SW 1271 (cell line): ENCODE measurements at places on chromosomes 11 and 22.

DNA sequence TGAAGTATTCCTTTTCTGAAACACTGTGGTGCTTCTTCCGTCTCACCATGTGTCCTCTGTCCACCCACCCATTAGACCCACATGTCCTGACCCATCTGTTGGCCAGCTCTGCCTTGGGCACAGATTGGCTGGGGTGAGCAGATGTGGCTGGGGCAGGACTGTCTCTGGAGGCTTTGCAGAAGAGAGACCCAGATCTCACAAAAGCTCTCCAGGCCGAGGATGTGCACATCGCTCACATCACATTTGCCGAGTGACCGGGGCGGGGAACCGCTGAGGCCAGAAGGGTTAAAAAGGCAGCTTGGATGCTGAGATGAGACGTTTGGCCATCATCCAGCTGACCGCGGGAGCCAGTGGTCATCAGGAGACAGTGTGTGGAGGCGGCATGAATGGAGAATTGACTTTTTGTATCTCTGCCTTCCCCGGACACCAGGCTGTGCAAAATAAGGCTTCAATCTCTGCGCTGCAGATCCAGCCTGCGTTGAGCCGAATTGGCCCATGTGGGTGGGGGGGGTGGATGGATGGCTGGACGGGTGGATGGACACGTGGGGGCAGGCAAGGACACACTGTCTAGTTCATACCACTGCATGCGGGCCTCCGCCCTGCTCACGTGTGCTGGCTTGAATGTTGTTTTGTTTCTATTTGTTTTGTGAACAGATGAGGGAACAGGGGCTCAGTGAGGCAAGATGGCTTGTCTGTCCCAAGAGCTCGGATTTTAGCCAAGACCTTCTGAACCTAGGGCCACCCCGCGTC, 6.1 kb downstream of the IFITM10 start:
- DNase-seq = no peak

- DNase-seq = no peak
These were observed 32.7 kb upstream of the PARVG start for GRCh38 chr22:44147821-44148574.

GRCh38 chr11:102360681-102361080, 13.7 kb downstream of the BIRC2 start:
- DNase-seq = no peak

- no peak for DNase-seq
These were observed 87.8 kb upstream of the CRYBB3 start for GRCh38 chr22:25111579-25112517.

DNA sequence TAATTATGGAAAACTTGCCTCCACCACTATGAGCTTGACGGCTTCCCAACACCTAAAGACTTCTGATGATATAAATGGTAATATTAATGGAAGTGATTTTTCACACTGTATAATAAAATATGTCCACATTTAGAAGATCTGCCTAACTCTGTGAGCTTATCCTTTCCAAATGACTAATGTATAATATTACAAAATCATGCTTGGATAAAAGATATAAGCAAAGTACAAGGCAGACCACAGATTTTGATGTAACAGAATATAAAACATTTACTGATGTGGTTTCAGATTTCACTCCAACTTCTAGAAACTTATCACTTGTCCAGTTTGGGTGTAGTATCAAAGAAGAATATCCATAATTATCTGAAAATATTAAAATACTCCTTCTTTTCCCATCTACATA, 36.9 kb downstream of the GALNT18 start:
- DNase-seq = no peak

DNA sequence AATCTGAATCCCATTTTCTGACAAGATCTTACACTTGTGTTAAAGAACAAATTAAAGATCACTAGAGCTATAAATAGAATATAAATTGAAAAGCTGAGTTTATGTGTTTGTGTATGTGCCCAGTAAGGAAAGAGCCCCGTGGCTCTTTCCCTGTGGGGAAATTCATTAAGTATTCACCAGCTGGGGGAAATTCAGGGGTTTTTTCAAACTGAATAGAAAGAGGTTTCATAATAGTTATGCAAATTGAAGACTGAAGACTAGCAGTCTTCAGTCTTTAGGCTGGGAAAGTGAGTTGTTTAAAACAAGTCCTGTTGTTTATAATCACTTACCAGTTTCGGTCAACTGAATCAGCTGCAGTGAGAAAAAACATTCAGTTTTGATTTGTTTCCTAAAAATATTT, 11.3 kb upstream of the MS4A7 start:
- no peak for DNase-seq

DNA sequence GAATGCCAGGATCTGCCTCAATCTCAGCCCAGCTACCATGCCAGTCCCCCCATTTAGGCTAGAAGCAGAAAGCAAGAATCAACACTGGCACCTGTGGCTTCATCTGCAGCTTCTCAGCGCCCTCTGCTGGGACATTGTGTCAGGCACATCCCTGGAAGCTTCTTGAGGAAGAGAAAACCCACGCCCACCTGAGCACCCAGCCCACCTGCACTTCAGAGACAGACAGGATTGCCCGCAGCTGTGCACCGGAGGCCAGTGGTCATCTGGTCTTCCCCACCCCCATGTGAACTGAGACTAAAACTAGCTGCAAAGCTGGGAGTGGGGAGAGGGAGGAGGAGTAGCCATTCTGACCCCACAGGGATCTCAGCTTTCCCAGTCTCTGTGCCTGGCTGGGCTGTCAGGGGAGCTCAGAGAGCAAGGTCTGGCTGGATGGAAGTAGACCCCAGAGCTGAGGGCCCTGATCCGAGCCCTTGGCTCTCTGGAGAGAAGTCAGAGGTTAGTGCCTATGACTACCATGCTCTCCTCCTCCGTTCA, 66.8 kb downstream of the FEZ1 start:
- peak; percentile 50 for DNase-seq

DNA sequence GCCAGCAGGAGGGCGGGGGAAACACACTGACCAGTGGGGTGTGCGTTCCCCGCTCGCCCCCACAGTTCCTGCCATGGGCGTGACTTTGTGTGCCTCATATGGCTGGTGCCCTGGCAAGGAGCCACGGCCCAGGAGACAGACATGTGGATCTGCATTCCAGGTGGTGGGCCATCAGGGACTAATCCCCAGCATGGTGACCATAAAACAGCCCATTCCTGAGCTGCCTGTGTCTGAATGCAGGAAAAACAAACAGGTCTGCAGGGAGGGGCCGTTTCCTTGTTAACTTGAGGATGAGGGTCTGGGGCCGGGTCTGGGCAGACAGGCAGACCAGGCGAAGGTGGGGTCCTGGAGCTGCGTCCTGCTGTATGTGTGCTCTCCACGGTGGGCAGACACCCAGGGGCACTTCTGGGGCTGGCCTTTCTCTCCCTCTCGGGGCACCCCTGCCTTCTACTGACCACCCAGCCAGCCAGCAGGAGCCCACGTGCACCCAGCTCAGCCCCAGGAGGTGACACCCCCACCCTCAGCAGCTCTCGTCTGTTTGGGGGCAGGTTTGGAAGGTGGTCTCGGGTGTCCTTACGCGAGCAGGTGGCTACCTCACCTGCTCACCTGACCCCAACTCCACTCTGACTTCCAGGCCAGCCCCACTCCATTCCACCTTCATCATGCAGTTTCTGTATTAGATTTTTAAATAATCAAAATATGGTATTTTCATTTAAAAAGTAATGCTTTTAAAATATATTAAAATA, 120.3 kb downstream of the KCNQ1OT1 start:
- DNase-seq = no peak

DNA sequence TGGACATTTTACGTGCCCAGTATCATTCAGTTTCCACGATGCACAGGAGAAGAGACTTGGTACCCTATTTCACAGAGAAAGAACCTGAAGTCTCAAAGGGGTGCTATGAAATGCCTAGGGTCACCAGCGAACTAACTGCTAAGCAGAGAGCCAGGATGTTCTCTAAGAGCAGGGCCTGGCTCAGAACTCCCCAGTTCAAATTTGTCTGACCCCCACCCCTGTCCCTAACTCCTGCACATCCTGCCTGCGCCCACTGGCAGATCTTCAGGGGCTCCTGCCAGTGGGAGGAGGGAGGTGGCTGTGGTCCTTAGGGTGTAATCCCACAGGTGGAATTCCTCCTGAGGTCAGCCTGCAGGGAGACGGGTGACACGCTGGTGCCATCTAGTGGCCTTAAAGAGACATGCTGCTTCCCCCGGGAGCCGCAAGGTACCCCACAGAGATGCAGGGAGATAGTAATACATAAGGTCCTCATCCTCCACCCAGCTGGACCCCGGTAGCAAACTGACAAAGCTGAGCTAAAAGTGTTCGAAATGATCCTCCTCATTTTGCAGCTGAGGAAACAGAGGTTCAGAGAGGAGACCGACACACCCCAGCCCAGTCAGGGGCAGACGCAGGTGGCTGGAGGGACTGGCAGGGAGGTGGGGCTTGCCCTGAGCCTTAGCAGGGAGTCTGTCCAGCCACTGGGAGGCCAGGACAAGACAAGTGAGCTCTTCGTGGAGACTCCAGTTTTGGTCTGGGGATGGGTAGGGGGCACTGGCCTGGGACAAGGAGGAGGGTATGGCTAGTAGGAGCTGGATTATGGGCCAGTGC, 34.1 kb downstream of the MB start:
- no peak for DNase-seq

DNA sequence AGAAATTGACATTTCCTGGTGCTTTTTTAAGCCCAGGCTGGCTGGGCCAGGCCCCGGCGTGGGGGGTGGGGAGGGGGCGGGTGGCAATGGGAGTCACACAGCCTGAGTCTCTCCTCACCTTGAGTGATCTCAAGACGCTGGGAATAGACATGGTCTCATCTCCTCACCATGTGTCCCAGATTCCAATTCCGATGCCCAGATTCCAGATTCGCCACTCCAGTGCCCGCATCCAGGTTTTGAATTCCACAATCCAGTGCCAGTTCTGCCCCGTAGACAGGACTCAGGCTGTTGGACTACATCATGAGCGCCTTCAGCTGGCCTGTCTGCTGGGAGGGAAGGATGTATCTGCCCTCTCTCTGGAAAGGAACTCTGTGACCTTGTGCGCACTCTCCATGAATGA, 19.1 kb downstream of the KCNC1 start:
- DNase-seq = no peak

- DNase-seq = no peak
These were observed 47.6 kb upstream of the KCNQ1OT1 start for GRCh38 chr11:2747248-2748027.

DNA sequence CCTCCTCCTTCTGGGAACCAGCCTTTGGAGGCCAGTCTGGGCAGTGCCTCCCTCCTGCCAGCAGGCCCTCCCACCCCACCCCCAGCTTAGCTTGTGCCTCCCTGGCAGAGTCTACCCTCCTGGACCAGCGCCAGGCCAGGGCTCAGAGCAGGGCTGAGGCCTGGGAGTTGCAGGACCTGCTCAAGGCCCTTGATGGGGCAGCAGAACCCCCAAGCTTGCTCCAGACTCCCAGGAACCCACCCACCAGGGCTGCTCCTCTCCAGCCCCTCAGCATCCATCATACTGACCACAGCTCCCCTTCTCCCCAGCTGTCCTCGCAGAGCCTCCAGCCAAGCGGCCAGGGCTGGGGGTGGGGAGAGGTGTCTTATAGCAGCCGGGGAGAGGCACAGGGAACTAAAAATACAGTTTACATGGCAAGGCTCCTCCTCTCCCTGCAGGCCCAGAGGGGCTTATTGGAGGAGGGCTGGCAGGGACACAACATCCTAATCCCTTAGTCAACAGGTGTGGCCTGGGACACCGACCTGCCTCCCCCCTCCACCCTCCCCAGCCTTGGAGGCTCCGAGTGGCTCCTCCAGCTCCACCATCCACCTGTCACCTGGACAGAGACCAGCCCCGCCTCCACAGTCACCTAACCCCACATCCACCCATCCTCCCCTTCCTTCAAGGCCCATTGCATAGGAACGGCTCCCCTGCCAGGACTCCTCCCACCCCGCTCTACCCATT, 5.2 kb upstream of the MB start:
- no peak for DNase-seq

- DNase-seq = no peak
These were observed 53.5 kb downstream of the MCAM start for GRCh38 chr11:119263352-119263940.

GRCh38 chr11:13043912-13044628, 35.0 kb downstream of the RASSF10 start:
- DNase-seq = no peak

DNA sequence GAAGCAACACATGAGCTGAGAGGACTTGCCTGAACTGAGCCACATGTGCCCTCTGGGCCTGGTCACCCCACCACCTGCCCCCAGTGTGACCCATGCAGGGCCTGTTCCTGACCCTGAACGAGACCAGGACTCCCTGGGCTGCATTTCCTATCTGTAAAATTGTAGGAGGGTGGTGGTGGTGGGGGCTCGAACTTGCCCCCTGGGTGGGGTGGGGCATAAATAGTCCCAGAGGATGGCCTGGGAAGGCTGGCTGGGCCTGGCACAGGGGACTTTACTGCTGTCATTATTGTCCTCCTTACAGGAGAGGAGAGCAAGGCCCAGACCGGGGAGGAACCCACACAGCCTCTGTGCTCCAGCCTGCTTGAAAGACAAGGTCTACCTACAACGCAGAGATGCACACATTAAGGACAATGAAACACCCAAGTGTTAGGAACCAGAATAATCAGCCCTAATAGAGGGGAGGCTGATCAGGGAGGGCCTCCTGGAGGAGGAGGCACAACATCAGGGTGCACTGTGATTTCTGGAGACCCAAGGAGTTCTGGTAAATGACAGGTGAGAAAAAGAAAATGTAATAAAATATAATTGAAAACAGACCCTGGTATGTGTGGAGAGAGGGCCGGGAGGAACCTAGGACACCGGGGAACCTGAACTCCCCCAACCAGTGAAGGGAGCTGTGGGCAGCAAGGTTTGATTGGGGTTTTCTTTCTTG, 2.8 kb upstream of the AIFM3 start:
- no peak for DNase-seq

GRCh38 chr11:83815736-83816135, 529.6 kb upstream of the CCDC90B start:
- no peak for DNase-seq

GRCh38 chr11:73287400-73288101, 15.4 kb downstream of the P2RY6 start:
- no peak for DNase-seq

GRCh38 chr22:42167066-42167465, 36.5 kb upstream of the CYP2D6 start:
- no peak for DNase-seq

GRCh38 chr22:25996669-25997068, 172.6 kb upstream of the SEZ6L start:
- DNase-seq = no peak

DNA sequence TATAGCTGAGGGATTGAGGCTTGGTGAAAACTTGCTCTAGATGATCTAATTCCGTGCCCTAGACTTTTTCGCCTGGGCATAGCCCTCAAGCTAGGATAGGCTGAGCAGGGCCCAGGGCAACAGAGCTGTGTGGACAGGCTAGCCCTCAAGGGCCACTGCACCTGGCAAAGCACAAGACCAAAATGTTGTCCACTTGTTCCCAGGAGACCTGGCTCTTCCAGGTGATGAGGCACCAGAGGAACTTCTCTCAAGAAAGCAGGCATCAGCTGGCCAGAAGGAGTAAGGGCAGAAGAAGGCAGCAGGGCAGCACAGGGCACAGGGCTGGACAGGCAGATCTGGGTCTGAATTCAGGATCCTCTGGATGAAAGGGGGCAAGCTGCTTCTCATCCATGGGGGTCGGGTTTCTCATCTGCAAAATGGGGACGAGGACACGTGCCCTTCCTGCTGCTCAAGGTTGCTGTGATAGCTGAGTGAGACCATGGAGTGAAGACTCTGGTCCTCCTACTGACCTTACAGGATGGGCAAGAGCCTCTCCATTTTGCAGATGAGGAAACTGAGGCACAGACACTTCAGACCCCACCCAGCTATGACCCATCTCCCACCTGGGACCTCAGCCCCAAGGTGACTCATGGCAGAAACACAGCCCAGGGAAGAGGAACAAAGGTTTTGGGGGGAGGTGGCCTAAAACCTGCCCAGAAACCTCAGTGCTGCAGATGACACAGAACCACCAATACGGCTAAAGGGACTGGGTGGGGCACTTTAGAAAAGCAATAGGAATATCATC, 42.2 kb upstream of the PRDM11 start:
- no peak for DNase-seq
